ENCODE measurements at places on chromosomes 7 and 10.

DNA sequence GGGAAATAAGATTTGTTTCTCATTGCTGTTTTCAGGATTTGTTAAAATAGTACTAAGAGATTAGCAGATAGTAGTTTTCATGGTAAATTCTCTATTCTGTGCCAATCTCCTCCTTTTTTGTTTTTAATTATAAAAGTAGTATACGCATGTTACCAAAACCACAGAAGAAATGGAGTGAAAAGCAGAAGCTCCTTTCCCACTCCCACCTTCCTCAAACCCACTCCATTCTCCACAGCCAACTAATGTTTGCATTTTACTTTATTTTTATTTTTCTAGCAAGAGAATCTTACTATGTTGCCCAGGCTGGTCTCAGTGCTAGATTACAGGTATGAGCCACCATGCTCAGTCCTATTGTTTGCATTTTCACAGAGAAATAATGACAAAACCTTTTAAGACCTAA, 4.5 kb upstream of the LRMDA start:
- no peak for DNase-seq

DNA sequence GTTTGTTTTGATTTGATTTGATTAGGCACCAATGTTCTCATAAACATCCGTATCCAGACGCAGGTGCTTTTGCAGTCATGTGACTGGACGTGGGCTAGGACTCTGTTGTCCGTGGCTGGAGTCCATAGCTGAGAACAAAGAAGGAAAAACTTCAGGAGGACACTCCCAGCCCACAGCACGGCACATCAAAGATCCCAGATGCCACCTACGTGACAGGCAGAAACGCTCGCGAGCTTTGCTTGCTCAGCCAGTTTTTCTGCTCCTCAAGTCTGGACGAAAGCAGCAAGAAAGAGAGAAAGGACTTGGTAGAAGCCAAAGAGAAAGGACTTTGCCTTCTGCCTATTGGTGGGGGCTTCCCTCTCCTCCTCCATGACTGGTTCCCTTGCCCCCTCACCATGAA, 6.9 kb upstream of the ZKSCAN1 start:
- no peak for DNase-seq

GRCh38 chr10:23694921-23695824, 256.3 kb downstream of the OTUD1 start:
- no peak for DNase-seq

DNA sequence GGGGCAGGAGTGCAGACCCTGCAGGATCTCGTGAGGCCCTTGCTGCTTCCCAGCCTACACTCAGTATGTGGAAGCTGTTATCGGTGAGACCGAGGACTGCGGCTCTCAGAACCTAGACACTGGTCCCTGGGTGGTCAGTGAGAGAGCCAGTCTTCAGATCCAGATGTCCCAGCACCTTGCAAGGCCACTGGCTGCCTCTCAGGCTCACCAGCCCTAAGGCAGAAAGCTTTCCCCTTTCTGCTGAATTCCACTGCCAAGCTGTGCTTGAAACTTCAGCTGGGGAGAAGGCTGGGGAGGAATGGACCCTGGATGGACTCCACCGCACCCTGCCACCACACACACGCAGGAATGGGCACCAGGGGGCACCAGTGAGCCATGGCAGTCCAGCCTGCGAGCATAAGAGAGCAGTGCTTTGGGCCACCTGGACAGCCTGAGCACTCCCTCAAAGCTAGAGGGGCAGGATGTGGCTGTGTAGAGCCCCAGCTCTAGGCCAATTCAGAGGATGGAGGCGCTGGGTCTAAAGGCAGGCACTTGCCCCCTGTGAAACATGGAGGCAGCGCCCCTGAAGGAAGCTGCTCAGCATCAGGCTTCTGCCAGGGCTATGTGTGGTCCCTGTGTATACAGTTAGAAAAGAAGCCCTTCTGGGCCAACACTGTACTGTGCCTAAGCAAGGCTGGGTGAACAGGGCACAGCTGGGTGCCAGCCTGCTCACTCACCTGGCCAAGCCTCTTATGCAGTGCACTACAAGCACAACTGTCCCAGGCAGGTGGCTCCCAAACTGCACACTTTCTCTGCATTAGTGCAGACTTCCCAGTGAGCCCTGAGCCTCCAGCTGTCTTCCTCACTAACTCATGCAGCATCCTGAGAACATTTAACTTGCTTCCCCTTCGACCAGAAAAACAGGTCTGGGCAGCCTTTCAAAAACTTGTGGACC, 21.6 kb downstream of the TMEM72 start:
- DNase-seq: peak; percentile 99

- no peak for DNase-seq
Measured at GRCh38 chr10:43667761-43668386, 19.2 kb upstream of the ZNF32 start.

- no peak for DNase-seq
Measured at GRCh38 chr7:153475239-153475638, 577.0 kb upstream of the DPP6 start.
